ENCODE measurements at places on chromosomes 4 and X.

- no peak for DNase-seq
Measured at GRCh38 chr4:141705747-141706377, 69.5 kb downstream of the IL15 start.

- no peak for DNase-seq
Measured at GRCh38 chrX:49761481-49761880, 65.7 kb upstream of the PAGE1 start.

DNA sequence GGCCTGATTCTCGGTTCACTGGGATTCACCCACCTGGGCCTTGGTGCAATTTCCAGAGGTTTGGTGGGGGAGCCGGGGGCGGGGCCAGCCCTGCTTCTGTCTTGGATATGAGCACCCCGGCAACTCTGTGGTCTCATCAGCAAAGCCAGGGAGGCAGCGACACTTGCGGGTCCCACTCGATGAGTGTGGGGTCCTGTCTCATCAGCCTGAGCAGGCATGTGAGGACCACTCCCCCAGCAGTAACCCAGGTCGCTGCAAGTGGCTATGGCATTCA lies 19.0 kb downstream of the ADRA2C start:
- DNase-seq, result no peak

DNA sequence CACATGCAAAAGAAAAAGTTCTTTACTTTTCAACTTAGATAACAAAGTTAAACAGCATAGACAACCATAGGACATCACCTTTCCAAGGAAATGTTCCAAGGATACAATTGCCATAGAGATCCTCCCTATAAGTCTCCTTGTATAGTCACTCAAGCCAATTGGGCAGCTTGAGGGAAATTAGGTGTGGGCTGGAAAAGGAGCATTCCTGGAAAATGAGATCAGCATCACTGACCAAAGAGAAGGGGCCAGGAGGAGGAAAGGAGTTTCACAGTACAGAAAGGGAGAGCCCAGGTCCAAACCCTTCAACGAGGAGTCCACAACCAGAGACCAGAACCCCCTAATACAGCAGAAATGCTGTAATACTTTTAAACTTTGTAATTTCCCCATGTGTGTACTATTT lies 91.5 kb upstream of the PPARGC1A start:
- no peak for DNase-seq

GRCh38 chrX:130902783-130903613 lies at the start of gene ENOX2:
ENOX2 (minus strand) TSS chrX:130903209; CDS start chrX:130703216, 199,993 bp downstream.
- peak; percentile 91 for DNase-seq

GRCh38 chr4:108045687-108046024 lies 56.0 kb downstream of the HADH start:
- DNase-seq, result no peak

DNA sequence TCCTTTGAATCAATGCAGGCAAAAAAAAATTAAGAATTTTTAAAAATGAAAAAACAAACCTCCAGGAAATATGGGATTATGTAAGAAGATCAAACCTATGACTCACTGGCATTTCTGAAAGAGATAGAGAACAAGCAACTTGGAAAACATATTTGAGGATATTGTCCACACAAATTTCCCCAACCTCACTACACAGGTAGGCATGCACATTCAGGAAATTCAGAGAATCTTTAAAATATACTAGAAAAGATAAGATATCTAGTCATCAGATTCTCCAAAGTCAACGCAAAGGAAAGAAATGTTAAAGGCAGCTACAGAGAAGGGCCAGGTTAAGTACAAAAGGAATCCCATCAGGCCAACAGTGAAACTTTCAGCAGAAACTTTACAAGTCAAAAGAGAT lies 85.6 kb downstream of the ANTXR2 start:
- no peak for DNase-seq
